Gastroesophageal sphincter (tissue), 4 donors: ENCODE measurements at places on chromosomes 13 and 19.

DNA sequence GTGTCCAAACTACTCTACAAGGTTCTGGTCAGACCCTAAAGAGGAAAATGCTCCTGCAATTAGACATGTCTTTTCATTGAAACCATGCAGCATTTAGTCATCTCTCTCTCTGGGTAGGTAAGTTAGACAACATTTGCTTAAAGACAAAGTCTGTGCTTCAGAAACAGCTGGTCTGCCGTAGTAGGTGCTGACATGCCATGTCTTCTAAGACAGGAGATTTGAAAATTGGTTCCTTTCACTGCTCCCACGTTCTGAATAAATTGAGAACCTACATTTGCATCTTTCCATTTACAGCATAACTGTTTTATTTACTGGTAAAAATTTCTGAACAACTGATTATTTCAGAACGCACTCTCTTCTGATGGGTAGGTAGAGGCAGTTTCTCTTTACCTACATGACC lies 494.0 kb downstream of the EFNB2 start:
- no peak overlapping the region for H3K4me3 ChIP-seq
- H3K4me1 ChIP-seq, result no peaks in the 10 kb centered on the region
- H3K27me3 ChIP-seq, result no peaks in the 10 kb centered on the region
- H3K36me3 ChIP-seq, result no peaks in the 10 kb centered on the region
- H3K27ac ChIP-seq, result no peak overlapping the region
- ATAC-seq, result no peak

GRCh38 chr13:43665388-43665787 lies 121.4 kb downstream of the ENOX1 start:
- H3K4me3 ChIP-seq, result no peak overlapping the region
- peaks cover 29% of the 10 kb centered on the region for H3K4me1 ChIP-seq
- ATAC-seq, result no peak

DNA sequence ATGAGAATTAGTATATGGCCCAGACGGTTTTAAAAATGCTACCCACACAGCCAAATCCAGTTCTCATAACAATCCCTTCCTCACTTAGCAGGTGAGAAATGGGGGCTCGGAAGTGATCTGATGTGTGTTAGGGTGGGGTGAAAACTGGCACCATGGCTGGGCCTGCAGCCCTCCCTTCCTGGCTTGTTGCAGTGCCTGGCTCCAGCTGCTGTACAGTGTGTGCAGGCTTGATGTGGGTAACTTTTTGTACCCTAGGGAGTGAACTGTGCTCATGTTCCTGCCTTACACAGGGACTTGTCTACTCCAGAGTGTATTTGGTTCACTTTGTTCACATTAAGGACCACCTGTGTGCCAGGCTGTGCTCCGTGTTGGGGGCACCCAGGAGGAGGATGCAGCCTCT lies 177.2 kb downstream of the LMO7 start:
- no peak overlapping the region for H3K27ac ChIP-seq
- ATAC-seq, result no peak
- peaks cover 10% of the 10 kb centered on the region for H3K4me1 ChIP-seq
- no peak overlapping the region for H3K4me3 ChIP-seq

- no peak overlapping the region for H3K4me3 ChIP-seq
- H3K27me3 ChIP-seq, result no peaks in the 10 kb centered on the region
- no peak for ATAC-seq
- no peaks in the 10 kb centered on the region for H3K36me3 ChIP-seq
- no peaks in the 10 kb centered on the region for H3K4me1 ChIP-seq
- H3K27ac ChIP-seq, result no peak overlapping the region
These were observed 21.7 kb upstream of the LDLR start for GRCh38 chr19:11067356-11068113.

DNA sequence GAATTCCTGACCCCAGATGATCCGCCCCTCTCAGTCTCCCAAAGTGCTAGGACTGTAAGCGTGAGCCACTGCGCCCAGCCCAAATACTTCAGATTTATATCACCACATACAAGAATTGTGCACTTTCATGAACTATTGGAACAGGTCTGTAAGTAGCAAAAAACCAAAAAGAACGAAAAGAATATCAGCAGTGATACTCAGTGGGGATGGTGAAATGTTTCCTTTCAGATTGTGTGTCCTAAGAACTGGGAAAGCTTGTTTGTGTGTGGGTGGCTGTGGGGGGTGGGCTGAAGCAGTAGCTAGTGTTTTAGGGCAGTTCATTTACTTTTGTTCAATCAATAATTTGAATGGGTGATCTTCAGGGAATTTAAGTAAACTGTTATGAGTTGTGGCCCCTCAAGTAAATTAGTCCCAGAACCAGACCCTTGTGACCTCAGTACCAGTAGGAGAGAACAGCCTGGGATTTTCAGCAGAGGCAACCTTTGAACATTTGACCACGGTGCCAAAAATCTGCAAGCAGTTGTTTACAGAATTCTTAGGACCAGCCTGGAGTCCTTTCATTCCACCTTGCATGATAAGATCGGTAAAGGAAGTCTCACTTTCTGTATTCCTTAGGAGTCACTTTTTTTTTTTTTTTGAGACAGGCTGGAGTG lies 106.6 kb downstream of the LRCH1 start:
- H3K27me3 ChIP-seq, result no peaks in the 10 kb centered on the region
- H3K27ac ChIP-seq, result no peak overlapping the region
- ATAC-seq, result no peak
- peaks cover 29% of the 10 kb centered on the region for H3K4me1 ChIP-seq

DNA sequence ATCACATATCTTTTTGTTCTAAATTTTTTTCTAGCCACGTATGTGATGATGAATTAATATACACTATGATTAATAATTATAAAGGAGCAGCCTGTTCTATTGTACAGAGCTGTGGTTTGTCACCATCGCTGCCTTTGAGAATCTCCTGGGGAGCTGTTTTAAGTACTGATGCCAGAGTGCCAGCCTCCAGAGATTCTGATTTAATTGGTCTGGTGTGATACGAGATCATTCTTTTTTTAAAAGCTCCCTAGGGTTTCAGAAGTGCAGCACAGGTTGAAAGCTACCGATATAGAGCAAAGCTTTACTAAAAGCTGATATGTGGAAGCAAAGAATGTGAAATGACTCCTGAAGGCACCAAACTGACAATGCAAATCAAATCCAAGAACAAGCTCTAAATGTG lies 314.7 kb downstream of the ITGBL1 start:
- no peak overlapping the region for H3K4me3 ChIP-seq
- ATAC-seq, result no peak
- H3K4me1 ChIP-seq, result no peaks in the 10 kb centered on the region

- H3K4me3 ChIP-seq, result no peak within 1 kb of the TSS
- no peak within 1 kb of the TSS for H3K27ac ChIP-seq
- ATAC-seq, result no peak
- H3K4me1 ChIP-seq, result no peaks in the 10 kb centered on the region
- no peaks in the 10 kb centered on the region for H3K36me3 ChIP-seq
These were observed at the start of gene KLK5 for GRCh38 chr19:50952910-50953309. KLK5 (minus strand) TSS chr19:50953038; CDS start chr19:50952657, 381 bp downstream.

- no peaks in the 10 kb centered on the region for H3K36me3 ChIP-seq
- no peak overlapping the region for H3K27ac ChIP-seq
- H3K4me1 ChIP-seq, result no peaks in the 10 kb centered on the region
- ATAC-seq, result no peak
These were observed 2097.0 kb downstream of the PCDH9 start for GRCh38 chr13:65133094-65133493.

- H3K36me3 ChIP-seq, result no peaks in the 10 kb centered on the region
- no peaks in the 10 kb centered on the region for H3K4me1 ChIP-seq
- no peak for ATAC-seq
- no peak overlapping the region for H3K27ac ChIP-seq
- peaks cover 14% of the 10 kb centered on the region for H3K27me3 ChIP-seq
These were observed 30.2 kb upstream of the CCNE1 start for GRCh38 chr19:29781386-29782259.

- H3K4me3 ChIP-seq, result no peak overlapping the region
- no peaks in the 10 kb centered on the region for H3K36me3 ChIP-seq
- no peak overlapping the region for H3K27ac ChIP-seq
- ATAC-seq, result no peak
- no peaks in the 10 kb centered on the region for H3K4me1 ChIP-seq
These were observed 4.5 kb downstream of the ADGRE1 start for GRCh38 chr19:6891761-6892385.

GRCh38 chr13:88411696-88412095 lies 740.5 kb downstream of the SLITRK5 start:
- H3K4me3 ChIP-seq, result no peak overlapping the region
- no peak overlapping the region for H3K27ac ChIP-seq
- no peaks in the 10 kb centered on the region for H3K36me3 ChIP-seq
- ATAC-seq, result no peak
- H3K27me3 ChIP-seq, result no peaks in the 10 kb centered on the region

- H3K4me1 ChIP-seq, result peaks cover 3% of the 10 kb centered on the region
- H3K36me3 ChIP-seq, result no peaks in the 10 kb centered on the region
- H3K27me3 ChIP-seq, result peaks cover 82% of the 10 kb centered on the region
- no peak overlapping the region for H3K4me3 ChIP-seq
These were observed 13.2 kb downstream of the NCAN start for GRCh38 chr19:19224852-19225494.

DNA sequence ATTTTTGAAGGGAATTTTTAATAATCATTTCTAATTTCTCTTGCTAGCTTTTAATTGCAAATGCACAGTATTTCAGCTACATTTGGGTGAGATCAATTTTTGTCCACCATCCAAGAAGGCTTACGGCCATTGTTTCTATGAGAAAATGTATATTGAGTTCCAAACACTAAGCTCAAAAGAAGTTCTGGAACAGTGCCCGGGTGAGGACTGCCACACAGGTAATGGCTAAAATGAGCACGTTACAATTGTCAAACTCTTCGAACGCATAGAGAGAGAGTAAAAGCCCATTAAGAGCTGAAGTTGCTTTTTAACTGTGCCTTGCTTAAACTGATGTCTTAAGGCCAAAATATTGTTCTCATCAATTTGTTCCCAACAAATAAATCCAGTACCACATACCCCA lies 755.0 kb downstream of the DIAPH3 start:
- H3K27me3 ChIP-seq, result no peaks in the 10 kb centered on the region
- no peak overlapping the region for H3K4me3 ChIP-seq
- H3K4me1 ChIP-seq, result peaks cover 10% of the 10 kb centered on the region
- H3K36me3 ChIP-seq, result no peaks in the 10 kb centered on the region
- H3K27ac ChIP-seq, result peak overlapping the region; percentile 39
- no peak for ATAC-seq

GRCh38 chr13:38630780-38631179 lies 56.1 kb upstream of the FREM2 start:
- no peak overlapping the region for H3K4me3 ChIP-seq
- H3K27ac ChIP-seq, result no peak overlapping the region
- peaks cover 14% of the 10 kb centered on the region for H3K4me1 ChIP-seq
- H3K27me3 ChIP-seq, result no peaks in the 10 kb centered on the region
- ATAC-seq, result no peak
- no peaks in the 10 kb centered on the region for H3K36me3 ChIP-seq

DNA sequence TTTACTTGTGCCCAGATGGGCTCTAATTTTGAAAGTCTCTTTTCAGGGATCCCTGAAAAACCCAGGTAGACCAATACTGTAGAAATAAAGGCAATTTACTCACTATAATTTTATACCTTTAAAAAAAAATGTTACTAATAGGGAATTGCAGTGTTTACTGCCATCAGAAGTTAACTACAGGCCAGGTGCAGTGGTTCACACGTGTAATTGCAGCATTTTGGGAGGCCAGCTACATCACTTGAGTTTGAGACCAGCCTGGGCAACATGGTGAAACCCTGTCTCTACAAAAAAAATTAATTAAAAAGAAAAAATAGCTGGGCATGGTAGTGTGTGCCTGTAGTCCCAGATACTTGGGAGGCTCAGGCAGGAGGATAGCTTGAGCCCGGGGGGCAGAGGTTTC lies 10.2 kb downstream of the USP12 start:
- H3K4me1 ChIP-seq, result peaks cover 18% of the 10 kb centered on the region
- no peak overlapping the region for H3K4me3 ChIP-seq
- H3K27me3 ChIP-seq, result no peaks in the 10 kb centered on the region
- ATAC-seq, result peak; percentile 6
- H3K27ac ChIP-seq, result peak overlapping the region; percentile 76

DNA sequence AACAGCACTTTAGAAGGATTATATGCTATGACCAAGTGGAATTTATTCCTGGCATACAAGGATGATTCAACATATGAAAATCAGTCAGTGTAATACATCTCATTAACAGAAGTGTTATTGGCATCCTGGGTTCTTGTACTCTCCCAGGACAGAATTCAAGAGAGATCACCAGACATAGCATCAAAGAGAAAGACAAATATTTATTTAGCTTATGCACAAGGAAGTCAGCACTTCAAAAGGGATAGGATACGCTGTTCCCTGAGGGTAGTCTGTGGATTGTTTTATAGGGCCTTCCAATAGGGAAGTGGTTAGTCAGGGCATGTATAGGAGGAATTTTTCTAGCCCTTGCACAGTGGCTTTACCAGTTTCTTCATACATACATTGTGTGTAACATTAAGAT lies 1238.0 kb downstream of the PCDH17 start:
- no peak overlapping the region for H3K4me3 ChIP-seq
- ATAC-seq, result no peak
- H3K27ac ChIP-seq, result no peak overlapping the region
- no peaks in the 10 kb centered on the region for H3K4me1 ChIP-seq

DNA sequence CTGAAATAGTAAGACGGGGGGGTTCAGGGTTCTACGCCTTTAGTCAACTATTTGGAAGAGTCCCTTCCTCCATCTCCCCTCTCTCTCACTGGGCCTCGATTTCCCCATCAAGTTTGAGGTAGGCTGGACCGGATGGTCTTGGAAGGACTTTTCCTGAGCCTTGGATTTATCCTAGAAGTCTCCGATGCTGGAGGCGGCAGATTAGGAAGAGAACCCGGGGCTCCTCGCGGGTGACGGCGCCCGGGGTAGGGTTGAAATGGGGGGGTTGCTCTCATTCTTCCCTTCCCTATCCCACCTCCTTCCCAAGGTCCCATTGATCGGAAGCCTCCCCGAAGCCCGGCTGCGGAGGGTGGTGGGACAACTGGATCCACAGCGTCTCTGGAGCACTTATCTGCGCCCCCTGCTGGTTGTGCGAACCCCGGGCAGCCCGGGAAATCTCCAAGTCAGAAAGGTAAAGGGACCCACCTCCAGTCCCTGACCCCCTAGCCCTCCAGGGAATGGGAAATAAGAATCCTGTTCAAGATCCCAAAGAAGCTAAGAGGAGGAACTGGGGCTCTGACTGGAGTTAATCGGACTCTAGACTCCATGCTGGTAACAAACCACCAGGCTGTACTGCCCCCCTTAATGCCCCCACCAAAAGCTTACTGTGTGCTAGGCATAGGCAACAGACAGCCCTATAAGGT lies 781 bp downstream of the QPCTL start:
- peak overlapping the region; percentile 73 for H3K27ac ChIP-seq
- H3K4me3 ChIP-seq, result peak overlapping the region; percentile 82
- no peaks in the 10 kb centered on the region for H3K27me3 ChIP-seq
- H3K36me3 ChIP-seq, result no peaks in the 10 kb centered on the region
- no peak for ATAC-seq
